ENCODE measurements at places on chromosomes 7 and 10. TPM values are rescaled to one million over a fixed set of nuclear protein-coding genes. Genes with fewer than 3 reads are reported as not detected.
A peak's percentile ranks its signal among the peaks of the same experiment; 100 is the strongest.

GRCh38 chr7:92448205-92448747 is 994 bp downstream of the GATAD1 start:
- DNase-seq = peak; percentile 38

GRCh38 chr10:12165036-12165435 is 30.7 kb downstream of the NUDT5 start:
- no peak for DNase-seq

GRCh38 chr10:101779544-101780186 is 3.6 kb downstream of the NPM3 start:
- peak; percentile 45 for DNase-seq

DNA sequence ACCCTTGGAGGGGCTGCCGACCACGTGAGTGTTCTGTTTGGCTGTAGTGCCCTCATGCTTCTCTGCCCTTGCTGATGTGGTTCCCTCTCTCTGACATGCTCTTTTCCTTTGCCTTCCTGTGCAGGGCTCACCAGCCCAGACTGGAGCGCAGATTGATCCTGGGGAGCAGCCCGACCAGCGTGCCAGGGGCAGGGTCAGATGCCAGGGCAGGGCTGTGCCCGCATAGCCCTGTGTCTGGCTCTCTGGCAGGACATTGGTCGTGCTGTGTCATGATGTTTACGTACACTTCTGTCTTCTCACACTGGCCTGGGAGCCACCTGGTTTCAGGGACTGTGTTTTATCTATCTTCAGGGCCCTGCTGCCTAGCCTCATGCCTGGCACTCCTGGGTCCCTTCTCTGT is 300.8 kb downstream of the CAMK1D start:
- DNase-seq = no peak

DNA sequence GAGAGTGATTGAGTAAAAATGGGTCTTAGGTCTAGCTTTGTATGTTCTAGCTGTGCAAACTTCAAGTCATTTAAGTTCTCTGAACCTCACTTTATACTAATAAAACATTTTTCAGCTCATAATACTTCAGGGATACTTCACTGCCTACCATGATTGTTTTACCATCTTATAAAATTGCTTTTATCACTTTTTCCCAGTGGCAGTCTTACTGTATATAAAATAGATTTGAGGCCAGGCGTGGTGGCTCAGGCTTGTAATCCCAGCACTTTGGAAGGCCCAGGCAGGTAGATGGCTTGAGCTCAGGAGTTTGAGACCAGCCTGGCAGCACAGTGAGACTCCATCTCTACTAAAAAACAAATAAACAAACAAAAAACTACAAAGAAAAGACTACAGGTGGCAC is 17.4 kb downstream of the FGL2 start:
- no peak for DNase-seq

DNA sequence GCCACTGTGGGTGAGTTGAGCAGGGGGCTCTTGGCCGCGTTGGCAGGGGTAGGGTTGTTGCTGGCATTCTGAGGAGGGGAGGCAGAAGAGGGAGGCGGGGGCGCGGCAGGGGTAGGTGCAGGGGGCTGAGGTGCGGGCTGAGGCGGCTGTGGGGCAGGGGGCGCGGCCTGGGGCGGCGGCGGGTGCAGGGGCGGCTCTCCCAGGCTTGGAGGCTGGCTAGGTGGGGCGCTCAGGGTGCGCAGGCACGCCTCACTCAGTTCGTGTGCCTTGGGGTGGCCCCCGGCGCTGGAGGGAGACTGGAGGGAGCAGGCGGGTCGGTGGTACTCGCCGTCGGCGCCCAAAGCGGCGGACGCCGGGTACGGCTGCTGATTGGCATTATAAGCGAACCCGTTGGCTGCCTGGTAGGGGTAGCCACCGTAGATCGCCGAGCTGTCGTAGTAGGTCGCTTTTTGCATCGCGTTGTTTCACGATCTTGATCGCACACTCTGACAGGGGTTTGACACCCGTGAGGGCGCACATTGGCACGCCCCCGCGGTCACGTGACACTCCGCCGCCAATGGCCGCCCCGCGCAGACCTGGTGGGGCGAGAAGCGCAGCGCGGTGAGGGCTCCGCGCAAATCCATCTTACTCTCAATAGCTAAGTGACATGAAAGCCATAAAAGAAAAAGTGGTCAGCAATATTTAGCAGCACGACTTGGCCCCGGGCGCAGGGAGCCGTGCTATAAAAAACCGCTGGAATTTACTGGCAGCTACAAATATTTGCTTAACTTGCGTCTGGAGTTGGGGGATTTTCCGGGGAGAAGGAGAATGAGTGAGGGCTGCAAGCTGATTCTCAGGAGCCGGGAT is 7.9 kb upstream of the HOXA2 start:
- DNase-seq = peak; percentile 53

CDK14 gene
- polyA plus RNA-seq = 19.5 TPM

LLCFC1 gene
- polyA plus RNA-seq = 0.26 TPM

Measured in hindlimb muscle (tissue), 1 donor.